ENCODE measurements at places on chromosomes 6 and 20.

DNA sequence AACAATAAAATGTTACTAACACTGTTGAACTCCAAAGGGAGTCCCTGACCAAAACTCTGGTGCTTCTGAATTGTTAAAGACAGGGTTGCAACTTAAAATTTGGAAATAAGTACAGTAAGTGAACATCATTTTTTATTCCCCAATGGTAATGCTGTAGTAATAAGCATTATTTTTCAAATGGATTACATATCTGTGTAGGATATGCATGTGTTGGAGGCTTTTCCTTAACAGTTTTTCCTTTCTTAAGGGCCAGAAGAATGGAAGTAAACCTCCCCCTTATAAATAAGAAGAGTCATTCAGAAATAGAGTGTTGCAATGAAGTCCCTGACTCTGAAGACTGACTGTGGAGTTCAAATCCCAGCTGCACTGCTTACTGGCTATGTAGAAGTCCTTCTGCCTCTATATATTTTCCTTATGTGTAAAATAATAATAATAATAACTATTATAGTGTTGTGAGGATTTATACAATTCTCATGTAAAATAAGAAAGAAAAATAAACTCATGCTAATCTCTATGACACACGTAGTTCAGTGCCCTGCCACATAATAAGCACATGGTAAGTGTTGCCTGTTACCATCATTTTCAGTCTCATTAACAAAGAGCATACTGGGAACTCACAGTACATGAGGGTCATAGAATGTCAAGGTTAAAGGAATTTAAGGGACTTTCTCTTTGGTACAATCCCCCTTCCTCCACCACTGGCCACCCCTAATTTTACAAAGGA, 129.8 kb upstream of the SMLR1 start:
- DNase-seq: no peak

- no peak for DNase-seq
Measured at GRCh38 chr6:117960877-117961276, 53.8 kb downstream of the SLC35F1 start.

DNA sequence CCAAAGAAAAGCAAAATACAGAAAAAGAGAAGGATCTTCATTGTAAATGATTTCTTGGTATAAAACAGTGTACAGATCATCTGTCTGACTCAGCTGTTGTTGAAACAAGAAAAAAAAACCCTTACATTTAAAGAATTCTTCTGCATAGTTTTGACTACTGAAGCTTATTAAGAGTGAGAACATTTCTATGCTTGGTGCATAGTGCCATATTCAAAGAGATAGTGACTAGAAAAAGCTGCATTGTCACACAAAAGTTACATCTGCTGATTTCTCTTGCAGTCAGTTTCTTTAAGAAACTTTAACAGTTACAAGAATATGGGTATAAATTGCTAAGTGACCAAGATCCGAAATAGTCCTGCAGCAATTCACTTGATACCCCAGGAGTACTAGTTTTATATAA, at the start of gene DEFB112:
TSS of gene DEFB112 (minus strand) at position 101 of the 400 bp plus-strand sequence. CDS start at position 41, 60 bp downstream.
- DNase-seq: no peak

DNA sequence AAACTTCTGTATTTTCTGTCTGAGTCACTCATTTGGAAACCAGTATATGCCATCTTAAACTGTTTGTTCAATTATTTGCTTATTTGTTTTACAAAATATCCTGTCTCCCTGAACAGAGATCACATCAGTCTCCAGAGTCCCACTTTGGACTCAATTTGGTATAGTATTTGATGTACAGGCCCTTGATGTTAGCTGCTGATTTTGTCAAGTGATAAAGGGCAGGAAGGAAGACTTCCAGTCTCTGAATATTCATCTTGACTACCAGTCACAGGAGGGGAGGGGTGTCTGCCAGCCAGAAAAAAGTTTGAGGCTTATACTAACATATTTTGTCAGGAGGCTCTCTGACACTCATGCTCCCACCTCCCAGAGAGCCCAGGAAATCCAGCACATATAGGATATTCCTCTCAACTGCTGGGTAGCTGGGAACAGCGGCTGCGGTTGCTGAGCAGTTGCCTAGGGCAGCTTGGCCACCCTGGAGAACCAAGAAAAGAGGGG, 376.8 kb upstream of the RUNX2 start:
- DNase-seq: no peak

GRCh38 chr6:151325075-151326050, 66.0 kb downstream of the ZBTB2 start:
- DNase-seq: no peak

- DNase-seq: no peak
Measured at GRCh38 chr6:104784884-104785283, 74.8 kb downstream of the HACE1 start.

GRCh38 chr20:24694727-24695528, 225.5 kb downstream of the SYNDIG1 start:
- DNase-seq: no peak

- DNase-seq: no peak
Measured at GRCh38 chr6:30206152-30206551, 7.1 kb downstream of the TRIM26 start.

- DNase-seq: no peak
Measured at GRCh38 chr20:47876311-47877088, 91.2 kb upstream of the SULF2 start.

GRCh38 chr6:35804996-35805736, at the start of gene LHFPL5:
Gene LHFPL5 (plus strand): TSS chr6:35805352. CDS start chr6:35805671, 319 bp downstream.
- peak; percentile 40 for DNase-seq

GRCh38 chr6:132414761-132415160, 13.5 kb upstream of the MOXD1 start:
- no peak for DNase-seq

DNA sequence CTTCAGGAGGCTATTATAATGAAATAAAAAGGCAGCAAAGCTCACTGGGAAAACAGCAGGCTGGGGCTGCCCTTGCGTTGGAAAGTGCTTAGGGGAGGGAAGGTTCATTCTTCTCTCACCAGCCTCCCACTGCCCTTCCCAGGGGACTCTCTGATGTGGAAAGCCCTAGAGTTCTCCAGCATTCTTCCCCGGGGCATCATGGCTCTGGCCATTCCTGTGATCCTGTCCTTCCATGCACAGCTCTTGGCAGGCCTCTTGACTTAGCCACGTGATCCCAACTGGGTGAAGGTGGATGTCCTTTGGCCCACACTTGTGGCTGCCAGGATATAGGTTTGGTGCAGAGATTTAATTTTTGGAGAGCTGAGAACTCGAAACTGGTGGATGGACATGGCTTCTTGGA, 58.0 kb upstream of the ZNF831 start:
- no peak for DNase-seq

DNA sequence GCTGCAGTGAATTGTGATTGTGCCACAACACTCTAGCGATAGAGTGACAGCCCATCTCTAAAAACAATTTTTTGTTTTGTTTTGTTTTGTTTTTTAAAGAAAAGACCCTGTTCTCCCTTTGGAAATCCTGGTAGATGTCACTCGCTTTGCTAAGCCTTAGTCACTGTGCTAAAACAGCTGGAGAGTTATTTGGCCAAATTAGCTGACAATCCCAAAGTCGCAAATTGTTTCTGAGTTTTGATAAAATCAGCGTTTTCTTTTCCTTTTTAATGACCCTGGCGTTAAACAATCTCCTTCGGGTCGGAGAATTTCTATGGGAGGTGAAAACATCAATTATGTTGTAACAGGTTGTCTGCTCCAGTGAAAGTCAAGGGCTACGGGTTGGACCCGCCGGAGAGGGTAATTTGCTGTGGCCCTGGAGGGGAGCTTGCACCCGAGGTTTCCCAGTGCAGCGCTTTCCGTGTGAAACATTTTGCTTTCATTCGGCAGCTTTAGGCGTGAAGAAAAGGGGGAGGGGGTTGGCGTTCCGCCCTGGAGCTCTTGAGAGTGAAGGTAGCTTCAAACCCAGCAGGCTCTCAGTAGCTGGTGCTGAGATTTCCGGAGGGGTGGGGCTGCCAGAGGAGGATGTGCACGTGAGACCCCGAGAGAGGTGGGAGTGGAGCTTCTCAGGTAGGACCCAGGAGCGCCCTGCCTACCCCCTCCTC, 296.6 kb downstream of the PHACTR1 start:
- DNase-seq: no peak

- DNase-seq: no peak
Measured at GRCh38 chr20:6173481-6173880, 50.7 kb upstream of the FERMT1 start.

GRCh38 chr20:1898482-1899240, 3.5 kb downstream of the SIRPA start:
- DNase-seq: no peak

DNA sequence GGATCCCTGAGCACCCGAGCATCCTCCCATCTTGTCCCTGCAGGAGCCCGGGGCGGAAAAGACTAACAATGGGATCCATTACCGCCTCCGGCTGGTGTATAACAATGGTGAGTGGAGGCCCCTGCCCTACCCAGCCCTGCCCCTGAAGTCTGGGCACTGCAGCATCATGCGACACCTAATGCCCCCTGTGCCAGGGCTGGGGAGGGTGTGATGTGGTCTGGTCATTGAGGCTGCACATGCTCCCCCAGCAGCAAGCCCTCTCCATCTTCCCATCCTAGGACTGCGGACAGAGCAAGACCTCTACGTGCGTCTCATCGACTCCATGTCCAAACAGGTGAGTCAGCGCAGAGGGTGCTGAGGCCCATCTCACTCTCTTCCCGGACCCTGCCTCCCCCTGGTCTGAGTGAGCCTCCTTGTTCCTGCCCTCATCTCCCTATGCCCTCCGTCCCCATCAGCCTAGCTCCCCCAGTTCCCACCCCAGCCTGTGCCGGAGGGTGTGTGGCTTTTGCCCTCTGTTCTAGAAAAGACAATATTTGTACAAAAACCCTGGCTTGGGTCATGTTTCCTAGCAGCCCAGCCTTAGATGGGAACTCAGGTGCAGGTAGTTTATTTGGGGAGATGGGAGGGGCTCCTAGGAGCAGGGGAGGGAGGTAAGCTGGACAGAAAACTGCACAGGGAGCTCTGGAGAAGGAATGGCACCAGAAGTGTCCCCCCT, 13.5 kb downstream of the EBF4 start:
- DNase-seq: no peak

DNA sequence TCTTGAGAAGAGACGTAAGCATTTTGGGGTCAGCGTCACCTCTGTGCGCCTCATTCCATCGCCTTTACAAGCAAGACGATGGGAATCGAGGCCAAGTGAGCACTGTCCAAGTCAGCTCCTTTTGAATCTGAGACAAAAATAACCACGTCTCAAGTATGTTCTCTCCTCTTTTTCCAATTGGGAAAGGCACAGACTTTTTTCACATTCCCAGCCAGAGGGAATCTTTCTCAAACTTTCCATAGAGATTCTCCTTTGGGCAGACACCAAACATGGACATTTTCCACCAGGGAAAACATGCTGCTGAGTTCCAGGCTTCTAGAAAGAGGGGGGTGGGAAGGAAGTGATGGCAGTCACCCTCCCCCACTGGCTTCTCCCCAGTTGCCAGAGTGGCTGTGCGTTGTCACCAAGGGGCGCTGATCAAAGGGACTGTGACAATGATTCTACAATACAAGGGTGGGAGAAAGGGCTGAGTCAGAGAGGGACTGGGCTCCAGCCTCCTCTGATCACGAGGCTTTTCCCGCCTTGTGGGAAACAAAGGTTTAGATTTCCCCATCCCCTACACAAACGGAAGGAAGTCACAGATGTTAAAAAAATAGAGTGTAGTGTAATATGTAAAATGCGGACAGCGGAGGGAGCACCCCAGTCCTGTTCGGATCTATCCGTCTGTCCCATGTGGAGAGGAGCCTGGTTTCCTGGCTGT, 281.9 kb upstream of the RNF24 start:
- no peak for DNase-seq

DNA sequence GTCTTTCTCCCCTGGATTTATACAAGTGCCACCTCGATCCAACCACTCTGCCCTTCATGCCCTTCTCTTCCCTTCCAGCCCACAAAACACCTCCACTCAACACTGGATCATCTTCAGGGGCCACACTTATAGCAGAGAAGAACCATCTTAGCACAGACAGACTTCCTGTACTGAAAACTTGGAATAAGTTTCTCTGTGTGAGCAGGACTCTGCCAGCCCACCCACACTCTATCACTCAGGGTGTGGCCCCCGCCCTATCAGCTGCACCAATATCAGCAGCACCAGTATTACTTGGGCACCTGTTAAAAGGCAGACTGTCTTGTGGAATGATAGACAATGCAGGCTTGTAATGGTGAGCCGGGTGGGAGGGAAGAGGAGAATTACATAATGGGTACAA, 86.7 kb downstream of the SCML4 start:
- no peak for DNase-seq

DNA sequence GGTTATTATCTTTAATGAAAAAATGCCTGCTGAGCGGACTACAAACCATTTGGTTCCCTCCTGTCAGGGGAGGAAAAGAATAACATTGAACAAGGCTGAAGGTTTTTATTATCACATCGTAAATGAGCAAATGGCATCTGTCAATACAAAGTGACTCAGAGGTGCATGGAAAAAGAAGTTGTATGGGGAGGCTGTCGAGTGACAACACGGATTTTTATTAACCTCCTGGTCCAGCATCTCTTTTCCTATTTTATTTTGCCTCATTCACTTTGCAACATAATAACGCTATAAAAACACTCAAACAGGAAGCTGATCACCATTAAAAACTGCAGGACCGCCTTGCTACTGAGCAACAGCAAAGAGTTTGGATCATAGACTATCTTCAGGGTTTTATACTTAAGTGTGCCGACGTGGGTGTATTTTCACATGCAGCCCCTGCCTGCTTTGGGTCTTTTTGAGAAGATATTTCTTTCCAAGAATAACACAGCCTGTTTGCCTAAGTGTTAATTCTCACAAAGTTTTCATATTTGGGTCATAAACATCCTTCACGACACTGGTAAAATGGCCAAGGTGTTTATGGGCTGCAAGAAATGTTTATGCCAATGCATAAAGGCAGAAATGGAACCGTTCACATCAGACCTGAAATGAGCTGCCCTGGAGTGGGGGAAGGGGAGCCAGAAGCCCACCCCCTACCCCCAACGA, 132.1 kb upstream of the SALL4 start:
- DNase-seq: no peak

DNA sequence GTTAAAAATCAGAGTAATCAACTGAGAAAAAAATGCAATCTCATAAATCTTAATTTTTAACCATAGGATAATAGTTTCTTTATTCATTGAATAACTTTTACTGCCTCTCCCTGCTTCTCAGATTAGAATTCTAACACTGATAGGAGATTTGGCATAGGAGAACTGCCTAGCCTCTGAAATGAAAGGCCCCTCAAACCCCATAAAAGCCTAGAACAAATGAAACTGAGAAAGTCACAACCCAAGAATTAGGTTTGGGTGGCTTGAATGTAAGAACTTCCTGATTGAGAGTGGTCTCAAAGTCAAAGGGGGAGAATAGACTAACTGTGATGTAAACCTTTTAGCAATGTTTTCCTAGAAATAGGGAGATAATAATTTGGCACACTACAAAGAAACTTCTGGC, 52.2 kb downstream of the SAMD5 start:
- no peak for DNase-seq

DNA sequence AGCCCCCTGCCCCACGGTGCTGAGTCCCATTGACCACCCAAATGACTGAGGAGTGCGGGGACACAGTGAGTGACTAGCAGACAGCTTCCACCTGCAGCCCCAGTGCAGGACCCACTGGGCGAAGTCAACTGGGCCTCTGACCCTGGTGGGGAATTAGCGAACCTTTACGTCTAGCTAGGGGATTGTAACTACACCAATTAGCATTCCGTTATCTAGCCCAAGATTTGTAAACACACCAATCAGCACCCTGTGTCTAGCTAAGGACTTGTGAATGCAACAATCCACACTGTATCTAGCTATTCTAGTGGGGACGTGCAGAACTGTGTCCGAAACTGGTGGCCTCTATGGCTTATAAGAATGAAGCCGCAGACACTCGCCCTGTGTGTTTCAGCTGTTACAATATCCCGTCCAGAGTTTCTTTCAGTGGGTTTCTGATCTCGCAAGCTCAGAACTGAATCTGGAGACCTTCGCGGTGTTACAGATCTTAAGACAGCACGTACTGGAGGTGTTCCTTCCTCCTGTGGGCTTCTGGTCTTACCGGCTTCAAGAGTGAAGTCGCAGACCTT, 21.1 kb upstream of the GMPR start:
- no peak for DNase-seq
